ENCODE measurements at places on chromosomes 5 and 9.

DNA sequence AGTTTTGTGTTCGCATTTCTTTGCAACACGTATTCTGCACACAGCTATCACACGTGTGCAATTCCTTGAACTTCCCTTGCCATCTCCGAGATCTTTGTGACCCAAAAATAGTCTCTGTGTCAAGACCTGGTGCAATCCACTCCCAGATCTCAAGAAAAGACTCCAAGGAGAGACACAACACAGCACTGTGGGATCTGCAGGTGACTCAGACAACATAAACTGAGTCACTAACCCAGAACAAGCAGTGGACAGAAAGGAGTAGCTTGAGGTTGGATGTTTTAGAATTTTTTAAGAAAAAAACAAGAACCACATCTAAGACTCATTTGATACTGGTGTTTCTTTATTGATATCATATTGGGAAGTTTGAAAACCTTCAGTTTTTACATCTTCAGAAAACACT is 396.9 kb downstream of the AGTPBP1 start:
- DNase-seq = no peak

- no peak for DNase-seq
Measured at GRCh38 chr9:89379508-89380115, 61.3 kb downstream of the SECISBP2 start.

GRCh38 chr9:133990366-133991213 is 1.5 kb downstream of the VAV2 start:
- DNase-seq = no peak

GRCh38 chr9:83209188-83209731 is 146.3 kb upstream of the RASEF start:
- DNase-seq = no peak

- no peak for DNase-seq
Measured at GRCh38 chr5:133159543-133159942, 107.7 kb downstream of the HSPA4 start.

GRCh38 chr9:126842977-126843799 is 17.3 kb upstream of the ZBTB34 start:
- DNase-seq = no peak

DNA sequence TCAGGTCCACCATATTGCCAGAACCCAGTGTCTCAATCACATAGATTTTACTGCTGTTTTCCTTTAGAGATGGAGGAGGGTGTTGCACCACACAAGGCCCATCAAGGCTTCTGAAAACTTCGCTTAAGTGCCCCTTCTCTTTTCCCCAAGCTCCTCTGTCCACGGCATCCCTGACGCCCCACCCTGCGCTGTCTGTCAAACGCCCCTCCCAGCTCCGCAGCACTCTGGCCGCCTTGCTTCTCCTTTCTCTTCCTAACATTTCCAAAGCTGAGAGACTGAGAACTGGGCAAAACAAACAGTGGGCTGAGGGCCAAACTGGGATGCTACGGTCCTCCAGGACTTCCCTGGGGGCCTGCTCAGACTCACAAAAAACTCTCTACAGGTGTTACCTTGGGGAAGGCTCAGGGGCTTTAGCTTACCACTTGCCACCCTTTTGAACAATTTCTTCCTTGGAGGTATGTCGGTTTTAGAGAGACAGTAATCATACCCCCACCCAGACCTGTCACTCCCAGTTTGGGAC is 28.3 kb upstream of the ERGIC1 start:
- no peak for DNase-seq

GRCh38 chr9:6150483-6150882 is 65.1 kb upstream of the IL33 start:
- no peak for DNase-seq

- no peak for DNase-seq
Measured at GRCh38 chr9:90825586-90825985, 24.0 kb downstream of the SYK start.

- no peak for DNase-seq
Measured at GRCh38 chr5:75012748-75013147, 39.6 kb downstream of the GCNT4 start.

DNA sequence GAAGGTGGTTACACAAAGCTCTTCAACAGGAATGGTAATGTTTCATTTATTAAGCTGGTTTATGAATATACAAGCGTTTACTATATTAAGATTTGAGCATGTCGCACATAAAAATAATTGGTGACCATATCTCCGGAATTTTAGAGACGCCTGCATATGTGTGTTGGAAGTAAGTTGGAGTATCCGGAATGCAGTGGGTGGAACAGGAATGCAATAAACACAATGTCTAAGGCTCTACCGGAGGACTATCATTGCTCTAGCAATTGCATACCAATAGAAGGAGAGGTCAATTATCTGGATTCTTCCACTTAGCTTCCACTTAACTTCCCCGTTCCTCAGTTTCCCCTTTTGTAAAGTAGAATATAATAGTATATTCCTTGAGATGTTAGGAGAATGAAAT is 1.1 kb upstream of the CEP78 start:
- DNase-seq = no peak

- no peak for DNase-seq
Measured at GRCh38 chr5:14593326-14594021, 11.9 kb downstream of the OTULINL start.

GRCh38 chr5:74412066-74412465 is 228.5 kb downstream of the ENC1 start:
- DNase-seq = no peak

- DNase-seq = no peak
Measured at GRCh38 chr9:98251551-98251950, 3.9 kb downstream of the TBC1D2 start.

- DNase-seq = no peak
Measured at GRCh38 chr5:154158379-154158737, 32.2 kb upstream of the GALNT10 start.

GRCh38 chr9:90842996-90843395 is 41.4 kb downstream of the SYK start:
- no peak for DNase-seq

GRCh38 chr5:7364226-7364875 is 31.6 kb upstream of the ADCY2 start:
- DNase-seq = no peak

GRCh38 chr5:172370237-172370640 is 84.1 kb downstream of the SH3PXD2B start:
- no peak for DNase-seq

DNA sequence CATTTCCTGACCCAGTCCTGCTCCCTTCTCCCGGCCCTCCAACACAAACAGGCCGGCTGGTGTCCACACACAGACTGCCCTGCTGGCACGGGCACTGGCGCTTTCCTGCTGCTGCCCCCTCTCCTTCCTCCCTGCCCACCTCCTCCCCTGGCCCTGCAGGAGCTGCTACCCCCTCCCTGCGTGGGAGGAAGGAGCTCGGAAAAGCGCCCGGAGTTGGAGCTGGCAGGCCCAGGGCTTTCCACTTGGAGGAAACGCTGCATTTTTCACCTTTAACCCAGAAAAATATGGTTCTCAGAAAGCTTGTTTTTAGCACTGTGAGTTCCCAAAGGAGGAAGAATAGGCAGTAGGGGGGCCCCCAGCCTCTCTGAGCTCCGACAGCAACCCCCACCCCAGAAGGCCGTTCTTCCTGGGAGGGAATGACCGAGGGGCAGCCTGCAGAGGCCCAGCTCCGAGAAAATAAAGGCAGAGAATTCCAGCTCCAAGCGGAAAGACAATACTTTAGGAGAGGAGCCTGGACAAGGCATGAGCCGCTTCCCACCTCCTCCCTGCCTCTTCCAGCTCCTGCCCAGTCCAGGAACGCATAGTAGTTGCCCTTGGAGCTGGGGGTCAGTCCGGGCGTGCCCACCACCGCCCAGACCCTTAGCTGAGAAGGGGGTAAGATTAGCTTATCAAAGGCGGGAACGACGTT is 88.9 kb downstream of the LIFR start:
- DNase-seq = no peak

DNA sequence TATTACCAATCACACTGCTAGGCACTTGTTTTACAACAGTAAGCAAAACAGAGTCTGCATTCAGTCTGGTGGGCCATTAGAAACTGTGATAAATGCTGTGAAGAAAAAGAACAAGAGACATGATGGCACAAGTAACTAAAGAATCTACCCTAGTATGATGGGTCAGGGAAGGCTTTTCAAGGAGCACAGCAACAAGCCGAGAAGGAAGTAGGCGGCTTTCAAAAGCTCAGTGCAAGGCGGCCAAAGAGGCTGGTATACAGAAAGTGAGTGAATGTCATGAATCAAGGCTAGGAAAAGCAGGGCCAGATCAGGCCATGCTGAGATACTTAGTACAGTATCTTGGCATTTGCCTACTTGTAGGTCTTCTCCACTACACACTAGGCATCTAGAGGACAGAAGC is 76.4 kb downstream of the ECPAS start:
- no peak for DNase-seq

DNA sequence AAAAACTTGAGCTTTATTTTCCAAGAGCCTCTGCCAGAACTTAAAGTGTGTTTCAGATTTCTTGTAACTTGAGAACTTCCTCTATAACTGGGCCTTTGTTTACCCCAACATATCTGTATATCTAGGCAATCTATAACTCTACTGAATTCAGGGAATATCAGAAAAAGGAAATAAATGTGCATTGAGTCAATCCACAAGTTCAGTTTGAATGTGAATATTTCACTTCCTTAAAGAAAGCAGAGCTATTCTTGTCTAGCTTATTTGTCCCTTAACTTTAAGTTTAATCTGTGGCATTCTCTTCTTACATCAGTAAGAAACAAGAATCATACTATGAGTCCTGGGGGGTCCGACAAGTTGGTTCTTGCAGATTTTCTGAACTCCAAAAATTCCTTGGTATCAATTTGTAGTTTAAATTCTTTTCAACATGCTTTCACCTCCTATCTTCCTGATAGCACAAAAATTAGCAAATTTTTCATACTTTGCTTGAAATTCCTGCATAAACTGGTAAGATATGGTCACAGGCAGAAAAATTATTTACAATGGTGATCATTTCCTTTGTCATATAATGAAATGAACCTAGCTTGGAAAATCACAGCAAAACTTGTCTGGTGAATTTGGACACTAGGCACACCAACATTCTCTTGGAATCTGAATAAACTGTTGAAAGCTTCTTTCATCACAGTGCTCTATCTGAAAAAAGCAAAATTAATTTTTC is 19.8 kb upstream of the ITGA1 start:
- no peak for DNase-seq

DNA sequence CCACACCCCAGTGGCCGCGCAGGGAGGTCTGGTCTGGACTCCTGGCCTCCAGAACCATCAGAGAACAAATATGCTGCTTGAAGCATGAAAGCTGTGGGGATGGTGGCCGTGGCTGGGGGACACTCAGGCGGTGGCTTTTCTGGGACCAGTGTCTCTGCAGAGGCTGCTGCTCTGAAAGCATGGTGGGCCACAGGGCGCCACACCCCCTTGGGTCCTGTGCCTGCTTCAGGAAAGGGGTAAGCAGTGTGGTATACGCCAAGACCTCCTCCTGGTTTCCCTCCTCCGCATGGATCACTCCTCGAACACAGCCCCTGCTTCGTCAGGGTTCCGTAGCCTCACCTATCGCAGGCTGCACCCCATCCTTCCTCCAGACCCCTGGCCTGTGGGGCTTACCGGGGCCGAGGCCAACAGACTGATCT is 19.7 kb upstream of the TERT start:
- DNase-seq = no peak

All from stimulated activated CD8-positive, alpha-beta memory T cell treated with anti-CD3 and anti-CD28 coated beads, Interleukin-12 subunit alpha, Interleukin-12 subunit beta, amount 100 ng/mL, for 4 hours (primary cell).